ENCODE measurements at places on chromosomes 2 and 18.

DNA sequence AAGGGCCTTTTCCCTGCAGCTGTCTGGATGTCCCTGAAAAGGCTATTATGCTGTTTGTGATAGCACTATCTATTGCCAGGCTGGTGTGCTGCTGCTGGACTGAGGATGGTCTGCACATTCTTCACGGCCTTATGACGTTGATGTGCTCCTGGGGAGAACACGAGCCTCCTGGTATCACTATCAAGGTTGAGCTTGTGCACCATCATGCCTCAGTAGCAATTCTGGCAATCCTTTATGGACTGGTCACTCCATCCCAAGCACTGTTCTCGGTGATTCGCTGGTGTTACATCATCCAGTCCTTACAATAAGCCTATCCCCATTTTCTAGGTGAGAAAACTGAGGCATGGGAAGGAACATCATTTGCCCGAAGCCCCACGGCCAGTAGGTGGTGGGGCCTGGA is 18.2 kb upstream of the CCBE1 start:
- no peak for DNase-seq

GRCh38 chr2:121965661-121966060 is 210.2 kb downstream of the TSN start:
- DNase-seq = no peak

GRCh38 chr2:85545780-85546240 is 6.8 kb downstream of the MAT2A start:
- DNase-seq = no peak

- DNase-seq = no peak
Observed at GRCh38 chr18:33113416-33113815, 327.1 kb downstream of the CCDC178 start.

DNA sequence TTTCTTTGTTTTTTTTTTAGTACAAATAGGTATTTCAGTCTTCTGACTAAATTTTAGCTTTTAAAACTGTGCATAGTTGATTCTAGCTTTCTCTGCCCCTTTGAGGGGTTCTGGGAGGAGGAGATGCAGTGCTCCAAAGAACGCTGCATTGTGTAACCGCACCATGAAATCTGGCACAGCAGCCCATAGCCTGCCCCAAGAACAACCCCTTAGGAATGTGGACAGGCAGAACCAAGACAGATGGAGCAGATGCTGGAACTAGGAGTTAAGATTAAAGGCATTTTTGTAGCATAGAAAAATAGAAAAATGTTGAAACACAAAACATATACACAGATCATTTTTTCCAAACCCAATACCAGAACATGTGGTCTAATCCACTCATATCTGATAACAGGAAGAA is 187.5 kb downstream of the SCG2 start:
- no peak for DNase-seq

- DNase-seq = no peak
Observed at GRCh38 chr2:189020179-189020578, 46.0 kb downstream of the COL3A1 start.
